ENCODE measurements at places on chromosomes 2 and 18.

GRCh38 chr2:133360190-133360589 lies 208.1 kb downstream of the NCKAP5 start:
- no peak for DNase-seq

DNA sequence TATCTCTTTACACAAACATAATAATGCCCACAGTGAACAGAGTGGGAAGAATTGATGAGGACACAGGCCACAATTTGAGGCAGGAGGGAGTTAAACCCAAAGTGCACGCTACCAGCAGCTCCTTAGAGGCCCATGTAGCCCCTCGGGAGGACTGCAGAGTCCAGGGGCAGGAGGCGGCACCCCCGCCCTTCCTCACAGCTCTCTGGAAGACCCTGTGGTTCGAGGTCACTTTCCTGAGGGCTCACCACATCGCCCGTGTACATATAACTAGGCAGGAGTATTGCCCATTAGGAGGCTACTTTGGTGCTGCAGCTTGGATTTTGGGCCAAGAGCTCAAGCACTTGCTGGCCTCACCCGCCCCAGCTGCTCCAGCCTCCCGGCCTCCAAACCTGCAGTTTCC lies 22.2 kb upstream of the CIDEA start:
- DNase-seq, result no peak

DNA sequence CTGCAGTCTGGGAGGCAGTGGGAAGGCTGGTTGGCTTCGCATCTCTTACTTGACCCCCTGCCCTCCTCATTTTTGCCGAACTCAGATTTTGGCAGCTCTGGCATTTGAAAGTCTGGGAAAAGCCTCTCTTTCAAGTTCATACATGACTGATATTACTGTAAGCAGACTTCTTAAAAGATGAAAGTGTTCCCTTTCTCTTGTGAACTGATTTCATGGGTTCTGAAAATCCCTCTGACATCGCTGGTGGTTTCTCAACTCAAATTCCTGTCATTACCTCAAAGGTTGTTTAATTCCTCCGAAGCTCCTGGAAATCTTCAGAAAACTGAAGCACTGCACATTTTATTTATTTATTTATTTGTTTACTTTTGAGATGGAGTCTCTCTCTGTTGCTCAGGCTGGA lies 16.9 kb upstream of the SLC38A11 start:
- no peak for DNase-seq

GRCh38 chr18:30333310-30333709 lies 709.2 kb downstream of the DSC3 start:
- DNase-seq, result no peak

DNA sequence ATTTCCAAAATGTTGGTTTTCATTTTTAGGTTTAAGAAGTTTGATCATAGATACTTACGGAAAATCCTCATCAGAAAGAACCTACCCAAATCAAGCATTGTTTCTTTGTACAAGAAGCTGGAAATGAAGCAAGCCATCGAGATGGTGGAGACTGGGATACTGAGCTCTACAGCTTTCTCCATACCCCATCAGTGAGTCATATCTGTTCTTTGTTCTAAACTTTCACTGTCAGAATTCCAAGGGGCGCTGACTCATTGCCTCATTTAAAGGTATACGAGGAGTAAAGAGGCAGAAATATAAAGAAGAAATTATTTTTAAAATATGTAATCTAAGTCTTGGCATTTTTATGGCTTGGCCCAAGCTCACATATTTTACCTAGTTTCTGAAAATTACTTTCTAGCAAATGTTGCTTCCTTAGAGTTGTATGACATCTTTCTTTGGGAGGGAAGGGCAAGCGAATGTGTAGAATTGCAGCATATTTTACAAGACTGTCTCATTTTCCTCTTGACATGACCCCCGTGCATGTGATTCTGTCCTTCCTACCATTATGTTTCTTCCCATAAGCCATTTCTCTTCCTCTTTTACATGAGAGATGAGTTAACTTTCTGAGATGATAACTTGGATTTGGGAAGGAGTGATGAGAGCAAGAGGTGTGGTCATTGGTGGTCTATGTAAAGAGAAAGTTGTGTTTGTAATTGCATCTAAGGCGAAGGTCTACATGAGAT lies 41.2 kb downstream of the SLC9A4 start:
- DNase-seq, result no peak

GRCh38 chr2:215140166-215140707 lies 1.8 kb upstream of the ABCA12 start:
- DNase-seq, result no peak

GRCh38 chr2:230408244-230408842 lies 7.7 kb upstream of the SP100 start:
- no peak for DNase-seq

GRCh38 chr2:174013315-174013751 lies 48.2 kb upstream of the SP3 start:
- DNase-seq, result no peak

DNA sequence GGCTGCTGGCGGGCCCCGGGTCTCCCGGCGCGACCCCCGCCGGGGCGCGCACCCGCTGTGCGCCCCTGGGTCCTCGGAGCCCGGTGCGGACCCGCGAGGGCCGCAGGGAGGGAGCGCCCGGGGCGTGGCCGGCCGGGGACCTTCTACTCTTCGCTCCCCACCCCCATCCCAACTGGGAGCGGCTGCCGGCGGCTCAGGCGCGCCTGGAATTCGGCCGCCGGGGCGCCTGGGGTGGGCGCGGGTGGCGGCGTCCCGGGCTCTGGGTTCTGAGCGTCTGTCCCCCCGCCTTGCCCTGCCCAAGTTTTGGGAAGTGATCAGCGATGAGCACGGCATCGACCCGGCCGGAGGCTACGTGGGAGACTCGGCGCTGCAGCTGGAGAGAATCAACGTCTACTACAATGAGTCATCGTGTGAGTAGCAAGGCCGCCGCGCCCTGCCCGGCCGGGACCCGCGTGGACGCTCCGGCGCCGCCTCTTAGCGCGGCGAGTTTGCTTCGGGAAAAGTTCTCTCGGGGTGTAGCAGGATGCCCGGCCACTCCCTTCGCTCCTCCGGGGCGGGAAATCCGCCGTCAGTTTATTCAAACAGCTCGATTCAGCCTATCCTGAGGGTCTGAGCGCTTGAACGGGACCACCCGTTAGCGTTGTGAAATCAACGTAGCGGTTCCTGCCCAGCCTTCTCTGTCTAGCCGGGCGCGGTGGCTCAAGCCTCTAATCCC lies 502 bp downstream of the TUBB6 start:
- DNase-seq, result no peak

DNA sequence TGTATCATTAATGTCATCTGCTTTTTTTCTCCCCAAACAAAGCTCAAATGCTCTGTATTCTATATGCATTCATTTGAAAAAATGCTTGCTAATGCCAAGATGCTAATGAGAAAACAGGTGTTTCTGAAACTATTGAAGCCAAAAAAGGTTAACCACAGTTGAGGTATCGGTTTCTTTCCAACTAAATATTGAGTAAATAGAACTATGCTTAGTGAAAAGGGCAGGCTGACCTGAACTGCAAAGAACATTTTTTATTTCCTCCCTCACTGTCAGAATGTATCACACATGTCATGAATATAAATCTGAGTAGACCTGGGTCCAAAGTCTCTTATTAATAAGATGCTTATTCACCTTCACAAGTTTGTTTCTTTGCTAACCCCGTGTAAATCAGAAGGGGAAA lies 866.6 kb downstream of the CPS1 start:
- no peak for DNase-seq

GRCh38 chr2:14082640-14083039 lies 549.9 kb upstream of the LRATD1 start:
- no peak for DNase-seq

GRCh38 chr2:190382851-190383250 lies 25.3 kb upstream of the MFSD6 start:
- no peak for DNase-seq

GRCh38 chr2:195596840-195597239 lies 60.2 kb upstream of the SLC39A10 start:
- no peak for DNase-seq

- no peak for DNase-seq
Observed at GRCh38 chr2:241788572-241788971, 11.9 kb downstream of the GAL3ST2 start.

- DNase-seq, result no peak
Observed at GRCh38 chr18:2087877-2088673, 483.2 kb downstream of the METTL4 start.

DNA sequence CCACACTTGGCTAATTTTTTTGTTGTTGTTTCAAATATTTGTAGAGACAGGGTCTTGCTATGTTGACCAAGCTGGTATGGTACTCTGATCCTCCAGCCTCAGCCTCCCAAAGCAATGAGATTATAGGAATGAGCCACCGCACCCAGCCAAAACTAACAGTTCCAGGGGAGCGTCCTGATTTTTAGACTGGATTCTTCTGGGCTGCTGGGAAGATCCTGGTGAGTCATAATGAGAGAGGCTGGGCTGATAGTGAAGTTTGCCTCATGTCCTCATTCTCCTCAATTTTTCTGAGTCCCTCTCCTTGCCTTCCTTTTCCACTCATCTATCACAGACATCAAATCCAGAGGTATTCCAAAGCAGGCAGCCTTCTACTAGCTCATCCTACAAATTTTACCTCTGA lies 81.3 kb downstream of the VSNL1 start:
- DNase-seq, result no peak

DNA sequence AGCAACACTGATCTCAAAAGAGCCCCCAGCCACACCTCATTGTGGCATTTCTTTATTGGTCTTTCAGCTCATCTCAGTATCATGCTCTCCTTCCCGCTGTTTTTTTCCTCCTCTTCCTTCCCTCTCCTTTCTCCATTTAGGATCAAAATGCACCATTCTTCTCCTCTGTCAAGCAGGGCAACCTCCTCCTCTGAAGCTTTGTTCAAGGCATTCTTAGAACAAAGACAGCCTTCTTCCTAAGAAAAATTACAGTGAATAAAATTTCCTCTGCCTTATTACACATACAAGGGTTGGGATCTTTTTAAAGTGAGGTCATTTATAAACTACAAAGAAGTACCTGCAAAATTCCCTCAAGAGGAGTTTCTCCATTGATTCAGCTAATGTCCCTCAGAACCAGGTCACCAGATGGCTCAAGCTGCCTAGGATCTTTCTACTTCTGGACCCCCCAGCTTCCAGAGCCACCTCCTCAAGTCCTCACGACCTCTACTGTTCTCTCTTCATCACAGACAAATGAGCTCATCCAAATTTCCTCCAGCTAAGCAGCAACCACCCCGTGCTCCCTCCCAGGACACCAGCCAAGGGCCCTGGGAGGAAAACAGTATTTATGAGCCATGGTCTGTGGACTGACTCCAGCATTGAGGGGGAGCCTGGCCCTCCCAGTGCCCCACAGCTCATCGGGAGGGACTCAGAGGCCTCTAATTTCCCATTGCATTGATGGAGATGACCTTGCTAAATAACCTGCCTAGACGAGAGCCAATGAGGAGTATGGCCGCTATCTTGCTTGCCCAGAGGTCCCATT lies 18.0 kb downstream of the SFXN5 start:
- DNase-seq, result no peak

DNA sequence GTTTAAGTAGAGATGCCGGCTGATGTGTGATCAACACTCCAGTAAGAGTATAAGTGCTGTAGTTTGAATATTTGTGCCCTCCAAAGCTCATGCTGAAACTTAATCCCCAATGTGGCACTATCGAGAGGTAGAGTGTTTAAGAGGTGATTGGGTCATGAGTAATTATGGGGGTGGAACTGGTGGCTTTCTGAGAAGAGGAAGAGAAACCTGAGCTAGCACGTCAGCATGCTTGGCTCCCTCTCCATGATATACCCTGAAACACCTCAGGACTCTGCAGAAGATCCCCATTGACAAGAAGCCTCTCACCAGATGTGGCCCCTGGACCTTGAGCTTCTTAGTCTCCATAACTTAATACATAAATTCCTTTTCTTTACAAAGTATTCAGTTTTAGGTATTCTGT lies 584.8 kb downstream of the TSN start:
- DNase-seq, result no peak

DNA sequence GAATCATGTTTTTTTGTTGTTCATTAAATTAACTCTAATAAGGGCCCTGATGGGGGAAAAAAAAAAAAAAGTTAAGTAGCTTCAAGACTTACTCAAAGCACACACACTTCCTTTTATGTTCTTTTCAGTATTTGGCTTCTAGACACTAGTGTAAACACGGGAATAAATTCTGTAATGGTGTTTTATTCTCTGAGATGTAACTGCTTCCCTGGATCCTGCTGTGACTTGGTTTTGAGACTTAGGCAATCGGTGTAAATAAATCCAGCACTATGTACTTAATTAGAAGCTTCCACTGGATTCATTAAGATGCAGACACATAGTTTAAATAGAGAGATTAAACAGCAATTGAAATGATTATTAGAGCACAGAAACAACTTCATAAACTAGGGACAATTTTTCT lies 26.1 kb upstream of the AP1S3 start:
- DNase-seq, result no peak

DNA sequence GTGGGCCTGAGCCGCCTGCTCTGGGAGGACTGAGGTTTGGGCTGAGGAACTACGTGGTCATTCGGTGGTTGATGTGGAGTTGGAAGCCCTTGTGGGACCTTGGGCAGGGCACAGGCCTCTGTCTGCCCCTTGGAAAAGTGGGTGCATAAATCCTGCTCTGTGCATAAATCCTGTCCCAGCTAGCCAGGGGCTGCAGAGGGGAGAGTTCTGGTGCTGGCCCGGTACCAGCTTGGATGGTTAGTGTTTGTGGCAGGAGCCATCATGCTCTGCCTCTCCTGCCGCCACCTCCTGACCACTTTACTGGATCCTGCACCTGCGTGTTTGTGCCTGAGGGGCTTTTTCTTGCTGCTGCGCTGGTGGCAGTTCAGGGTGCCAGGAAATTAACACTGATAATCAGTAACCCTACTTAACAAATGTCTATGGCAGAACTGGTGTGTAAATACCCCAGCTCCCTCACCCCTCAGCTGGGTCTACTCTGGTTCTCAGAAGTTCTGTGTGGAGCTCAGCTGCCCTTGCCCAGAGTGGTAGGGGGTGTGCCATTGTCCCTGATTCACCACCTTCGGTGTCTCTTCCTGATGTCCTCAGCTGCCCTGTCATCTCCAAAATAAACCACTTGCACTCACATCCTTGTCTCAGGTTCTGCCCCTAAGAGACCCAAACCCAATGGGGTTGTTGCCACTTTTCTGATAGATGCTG lies 156.8 kb downstream of the GLI2 start:
- no peak for DNase-seq

DNA sequence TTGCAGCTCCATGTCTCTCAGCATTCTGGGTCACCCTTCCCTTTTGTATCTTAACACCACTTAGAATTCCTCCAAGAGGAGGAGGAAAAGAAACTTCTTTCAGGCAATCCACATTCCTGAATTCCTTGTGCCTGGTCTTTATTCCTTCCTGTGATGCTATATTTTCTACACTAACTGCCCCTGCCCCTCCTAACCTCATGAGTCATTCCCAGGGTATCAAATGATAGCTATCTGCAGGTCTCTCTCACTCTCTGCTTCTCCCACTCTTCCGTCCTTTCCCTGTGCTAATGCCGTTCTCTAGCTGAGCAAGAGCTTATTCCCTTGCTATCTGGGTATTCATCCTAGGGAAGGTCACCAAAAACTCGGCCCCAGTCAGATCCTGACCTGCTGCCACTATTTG lies 395.0 kb upstream of the TCF4 start:
- DNase-seq, result no peak

GRCh38 chr2:156867201-156867600 lies 390.3 kb upstream of the GALNT5 start:
- no peak for DNase-seq
